Stomach (tissue), 19 donors: ENCODE measurements at places on chromosomes 7 and 10. TPM values are rescaled to one million over a fixed set of nuclear protein-coding genes. Genes with fewer than 3 reads are reported as not detected.
A peak's percentile ranks its signal among the peaks of the same experiment; 100 is the strongest.

Gene SUN3
- not detected for total RNA-seq

Gene WNT16
- total RNA-seq = not detected

DNA sequence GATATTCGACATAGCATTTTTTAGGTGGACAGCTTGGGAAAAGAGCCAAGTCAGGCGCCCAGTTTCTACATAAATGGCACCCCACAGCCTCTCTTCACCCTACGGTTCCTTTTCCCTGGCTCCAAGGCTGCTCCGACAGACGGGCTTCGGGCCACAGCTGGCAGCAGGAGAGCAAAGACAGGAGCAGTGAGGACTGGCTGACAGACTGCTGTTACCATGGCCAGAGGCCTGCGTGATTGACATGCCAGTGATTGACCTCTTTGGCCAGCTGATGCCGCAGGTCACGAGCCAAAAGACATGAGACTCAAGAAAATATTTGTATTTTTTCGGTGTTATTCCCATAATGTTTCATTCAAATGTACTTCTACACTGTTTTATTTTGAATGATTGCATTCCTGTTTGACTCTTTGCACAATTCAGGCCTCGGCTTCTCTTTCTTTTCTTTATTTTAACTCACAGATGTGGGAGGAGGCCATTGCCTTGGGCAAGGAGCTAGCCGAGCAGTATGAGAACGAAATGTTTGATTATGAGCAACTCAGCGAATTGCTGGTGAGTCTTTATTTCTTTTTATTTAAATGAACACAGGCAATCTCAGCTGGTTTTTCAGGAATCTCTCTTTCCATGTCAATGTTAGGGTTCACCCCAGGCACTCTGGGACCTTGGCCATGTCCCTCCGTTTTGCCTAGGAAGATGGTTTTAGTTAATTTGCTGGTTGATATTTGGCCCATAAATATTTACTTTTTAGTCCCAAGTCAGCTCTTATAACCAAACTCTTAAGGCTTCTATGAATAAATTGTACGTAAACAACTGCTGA lies 146.3 kb upstream of the NPS start:
- DNase-seq = peak; percentile 21

DNA sequence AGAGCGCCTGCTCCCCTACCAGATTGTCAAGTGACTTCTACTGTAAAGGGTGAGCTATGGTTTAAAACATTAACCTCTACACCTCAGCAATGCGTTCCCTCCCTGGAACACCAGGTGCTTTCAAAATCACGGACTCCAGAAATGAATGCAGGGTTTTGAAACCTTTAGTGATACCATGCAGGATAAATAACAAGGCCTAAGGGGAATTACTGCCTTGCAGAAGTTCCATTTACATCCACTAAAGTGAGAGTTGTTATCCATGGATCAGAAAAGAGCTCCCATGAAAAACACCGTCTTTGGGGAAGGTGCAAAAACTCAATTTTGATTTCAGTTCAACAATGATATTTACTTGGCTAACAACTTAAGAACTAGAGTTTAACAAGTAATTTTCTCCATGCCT lies 4.0 kb downstream of the FZD8 start:
- no peak for DNase-seq

DNA sequence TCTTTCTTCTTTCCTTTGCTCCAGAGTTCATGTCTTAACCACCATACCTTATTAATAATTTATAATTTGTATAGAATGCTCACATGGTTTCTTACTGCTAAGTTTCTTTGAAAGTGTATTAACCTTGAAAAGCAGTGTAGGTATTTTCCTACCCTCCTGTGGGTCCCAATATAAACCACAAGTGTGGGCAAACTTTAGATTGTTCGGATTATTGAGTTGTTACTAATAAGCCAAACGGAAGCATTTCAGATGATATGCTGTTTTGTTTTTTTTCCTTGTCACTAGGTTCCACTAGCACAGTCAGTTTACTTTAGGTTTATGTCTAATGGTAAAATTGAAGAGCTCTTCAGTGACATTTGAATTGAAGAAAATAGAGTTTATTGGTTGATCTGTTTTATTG lies 10.2 kb downstream of the SSBP1 start:
- DNase-seq = no peak

DNA sequence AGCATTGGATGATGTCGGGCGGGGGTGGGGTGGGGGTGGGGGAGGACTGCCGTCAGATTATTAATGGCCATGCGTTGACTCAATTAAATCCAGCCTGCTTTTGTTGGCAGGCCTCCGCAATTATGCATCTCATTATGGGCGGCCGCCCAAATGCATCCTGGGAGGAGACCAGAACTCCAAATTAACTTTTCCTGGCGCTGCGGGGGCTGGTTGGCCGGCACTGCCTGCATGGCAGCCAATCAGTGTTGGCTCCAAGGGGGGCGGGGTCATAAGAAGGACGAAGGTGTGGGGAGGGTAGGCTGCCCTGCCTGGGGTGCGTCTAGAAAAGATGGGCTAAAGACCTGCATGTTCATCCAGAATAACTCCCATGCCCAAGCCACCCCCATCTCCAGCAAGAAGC lies 83.9 kb upstream of the PAX2 start:
- DNase-seq = no peak

Gene PIP
- total RNA-seq = not detected

DNA sequence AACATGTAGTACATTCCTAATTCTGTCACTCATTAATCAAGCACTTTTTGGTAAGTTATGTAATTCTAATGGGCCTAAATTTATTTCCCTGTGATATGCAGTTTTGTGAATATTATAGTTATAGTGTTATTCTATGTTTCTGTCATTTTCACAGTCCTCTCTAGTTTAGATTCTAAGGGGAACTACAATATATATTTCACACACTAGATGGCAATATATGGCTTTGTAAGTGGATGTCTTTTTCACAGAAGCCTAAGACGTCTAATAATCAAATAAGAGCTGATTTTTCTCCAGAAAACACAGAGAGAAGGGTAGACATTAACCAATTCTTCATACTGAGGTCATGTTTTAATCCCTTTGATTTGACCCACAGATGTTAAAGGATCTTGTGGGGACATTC lies 18.0 kb downstream of the RNLS start:
- no peak for DNase-seq

Gene VWA2
- total RNA-seq = 20.7 TPM

Gene COMTD1
- total RNA-seq = 446 TPM

- DNase-seq = peak; percentile 73
These were observed 89.9 kb downstream of the CDH23 start for GRCh38 chr10:71486484-71487114.

Gene IL2RA
- total RNA-seq = 1.5 TPM

DNA sequence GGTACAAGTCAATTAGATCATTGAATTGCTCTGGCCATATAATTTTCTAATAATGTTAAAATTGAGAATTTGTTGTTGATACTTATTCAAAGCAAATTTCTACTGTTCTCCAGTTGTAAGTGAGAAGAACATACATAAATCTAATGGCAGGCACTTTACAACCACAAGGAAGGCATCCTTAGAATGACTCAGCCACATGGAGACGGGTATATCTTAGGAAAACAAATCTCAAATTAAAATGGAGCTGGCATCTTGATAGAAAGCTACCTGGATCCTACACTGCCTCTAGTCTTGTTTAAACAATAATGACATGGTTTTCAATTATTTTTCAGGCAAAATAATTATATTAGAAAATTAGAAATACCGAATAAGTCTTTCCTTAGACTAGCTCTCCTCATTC lies 1183.7 kb upstream of the SORCS1 start:
- no peak for DNase-seq

DNA sequence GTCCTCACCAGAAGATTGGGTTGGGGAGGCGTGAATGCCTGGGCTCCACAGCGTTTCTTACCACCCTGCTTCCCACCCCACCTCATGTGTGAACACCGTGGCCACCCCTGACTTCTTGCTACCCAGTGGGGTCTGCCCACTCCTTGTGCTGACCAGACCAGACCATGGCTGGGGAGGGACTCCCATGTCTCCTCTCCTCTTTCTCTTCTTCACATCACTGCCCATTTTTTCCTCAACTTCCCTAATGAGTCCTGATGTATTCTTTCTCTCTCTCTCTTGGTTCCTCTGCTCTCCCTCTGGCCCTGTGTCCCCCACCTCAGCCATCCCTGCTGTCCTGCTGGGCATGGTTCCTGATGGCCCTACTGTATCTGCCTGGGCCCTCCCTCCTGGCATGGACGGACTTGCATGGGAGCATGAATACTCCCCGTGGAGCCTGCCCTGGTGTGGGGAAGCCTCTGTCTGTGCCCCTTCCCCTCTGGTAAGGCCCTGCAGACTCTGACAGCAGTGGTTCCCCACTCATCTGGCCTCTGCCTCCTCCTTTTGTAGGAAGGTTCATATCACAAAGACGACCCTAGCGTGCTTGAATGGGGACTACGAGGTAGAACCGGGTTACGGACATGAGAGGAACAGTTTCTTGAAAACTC lies 85.5 kb downstream of the ADCY1 start:
- DNase-seq = no peak

- DNase-seq = no peak
These were observed 4.2 kb downstream of the ATP6V0E2 start for GRCh38 chr7:149877890-149878522.

Gene GPC2
- total RNA-seq = 4.9 TPM

Gene PTPN20
- not detected for total RNA-seq
